GM20000 (cell line): ENCODE measurements at places on chromosomes 3 and 15.

GRCh38 chr3:154458560-154458959, 28.6 kb upstream of the GPR149 start:
- no peak for DNase-seq

DNA sequence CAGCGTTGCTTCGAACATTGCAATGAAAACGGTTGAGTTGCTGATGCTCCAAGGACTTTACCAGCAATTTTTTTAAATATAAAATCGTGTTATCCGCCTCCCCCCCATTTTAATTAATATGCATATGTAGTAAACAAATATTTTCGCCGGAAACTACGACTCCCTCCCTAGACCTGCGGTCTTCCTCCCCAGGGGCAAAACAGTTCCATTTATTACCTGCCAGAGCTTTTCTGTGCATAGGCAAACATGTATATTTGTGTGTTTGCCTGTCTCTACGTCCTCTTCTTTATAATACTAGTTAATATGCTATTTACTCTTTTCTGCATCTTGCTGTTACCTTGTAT, 593 bp upstream of the RSL24D1 start:
- no peak for DNase-seq

- DNase-seq, result no peak
Measured at GRCh38 chr15:51576911-51577500, 45.6 kb downstream of the DMXL2 start.

DNA sequence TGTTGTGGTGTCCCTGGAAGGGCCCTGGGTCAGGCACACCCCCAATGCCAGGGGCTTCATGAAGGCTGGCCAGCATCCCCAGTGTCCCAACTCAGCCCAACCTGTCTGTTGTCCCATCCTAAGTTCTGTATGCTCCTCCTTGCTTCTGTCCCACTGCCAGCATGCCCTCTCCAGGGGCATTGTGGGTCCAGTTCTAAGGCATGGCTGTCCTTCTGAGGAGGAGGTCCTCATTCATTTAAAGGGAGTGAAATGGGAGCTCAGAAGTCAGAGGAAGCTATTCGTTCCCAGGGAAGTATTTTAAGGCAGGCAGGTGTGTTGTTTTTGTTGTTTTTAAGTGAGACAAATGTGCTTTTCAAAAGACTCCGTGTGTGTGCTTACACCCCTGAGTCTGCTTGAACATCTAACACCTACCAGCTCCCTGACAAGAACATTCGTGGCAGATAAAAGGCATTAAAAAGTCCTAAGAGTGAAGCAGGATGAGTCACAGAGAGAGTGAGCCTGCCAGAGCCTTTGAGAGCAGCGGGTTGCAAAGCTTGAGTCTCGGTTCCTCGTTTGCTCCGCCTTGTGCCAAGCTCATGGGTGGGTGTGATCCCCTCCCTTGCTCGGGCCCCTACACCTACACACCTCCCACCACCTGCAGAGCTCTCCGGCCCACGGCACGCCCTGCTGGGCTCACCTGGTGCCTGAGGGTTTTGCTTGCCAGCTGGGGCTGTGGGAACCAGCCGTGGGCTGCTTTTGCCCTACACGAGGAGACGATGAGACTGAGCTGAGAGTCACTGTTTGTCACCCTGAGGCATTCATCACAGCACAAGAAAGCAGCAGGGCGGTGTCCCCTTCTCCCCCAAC, 183.4 kb upstream of the TOPAZ1 start:
- DNase-seq, result peak; percentile 70

- no peak for DNase-seq
Measured at GRCh38 chr3:40908612-40909011, 290.7 kb upstream of the CTNNB1 start.

- peak; percentile 84 for DNase-seq
Measured at GRCh38 chr15:101489237-101489598, 289 bp downstream of the PCSK6 start.

GRCh38 chr3:40137591-40138295, 171.8 kb upstream of the EIF1B start:
- DNase-seq, result no peak

DNA sequence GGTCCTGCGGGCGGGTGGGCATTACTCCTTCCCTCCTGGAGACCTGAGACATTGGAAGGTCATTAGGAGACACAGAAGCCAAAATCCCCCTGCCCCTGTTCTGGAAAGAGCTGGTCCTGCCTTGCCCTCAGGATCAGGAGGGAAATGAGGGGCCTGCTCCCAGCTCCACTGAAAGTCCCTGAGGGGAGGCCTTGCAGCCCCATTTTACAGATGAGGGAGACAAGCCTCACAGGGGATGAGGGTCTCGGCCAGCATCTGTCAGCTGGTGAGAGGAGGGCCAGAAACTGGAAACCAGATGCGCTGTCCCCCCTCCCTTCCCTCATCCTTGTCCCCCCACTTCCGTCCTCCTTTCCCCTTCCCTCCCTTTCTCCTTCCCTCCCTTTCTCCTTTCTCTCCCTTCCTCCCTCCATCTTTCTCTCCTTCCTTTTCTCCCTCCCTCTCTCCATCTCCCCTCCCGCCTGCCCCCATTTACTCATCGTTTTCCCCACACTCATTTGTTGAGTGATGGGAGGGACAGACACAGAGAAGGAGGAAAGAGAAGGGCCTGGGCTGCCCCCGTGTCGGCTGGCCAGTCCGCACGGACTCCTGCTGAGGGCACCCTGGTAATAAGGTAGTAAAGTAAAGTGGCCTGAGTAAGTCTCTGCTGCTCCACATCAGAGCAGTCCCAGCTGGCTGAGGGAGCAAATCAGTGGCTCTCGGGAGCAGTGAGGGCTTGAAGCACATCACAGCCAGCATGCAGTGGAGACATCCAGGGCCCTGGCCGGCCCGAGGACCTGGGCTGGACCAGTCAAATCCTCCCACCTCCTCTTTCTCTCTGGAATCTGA, 112.4 kb upstream of the ALDH1A3 start:
- peak; percentile 4 for DNase-seq

DNA sequence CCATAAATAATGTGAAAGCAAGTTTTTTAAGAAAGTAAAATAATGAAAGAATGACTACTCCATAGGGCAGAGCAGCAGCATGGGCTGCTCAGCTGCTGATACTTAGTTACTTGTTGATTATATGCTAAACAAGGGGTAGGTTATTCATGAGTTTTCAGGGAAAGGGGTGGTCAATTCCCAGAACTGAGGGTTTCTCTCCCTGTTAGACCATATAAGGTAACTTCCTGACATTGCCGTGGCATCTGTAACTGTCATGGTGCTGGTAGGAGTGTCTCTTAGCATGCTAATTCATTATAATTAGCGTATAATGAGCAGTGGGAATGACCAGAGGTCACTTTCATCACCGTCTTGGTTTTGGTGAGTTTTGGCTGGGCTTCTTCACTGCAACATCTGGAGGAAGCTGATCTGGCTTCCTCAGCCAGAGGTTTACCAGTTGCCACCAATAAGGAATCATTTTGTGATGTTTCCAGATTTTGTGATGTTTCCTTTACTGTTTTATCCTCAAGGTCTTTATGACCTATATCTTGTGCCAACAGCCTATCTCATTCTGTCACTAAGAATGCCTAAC, 121.8 kb upstream of the CHL1 start:
- no peak for DNase-seq

- no peak for DNase-seq
Measured at GRCh38 chr15:81326466-81327212, 2.7 kb upstream of the STARD5 start.

GRCh38 chr3:36258421-36258820, 121.9 kb upstream of the STAC start:
- no peak for DNase-seq

- DNase-seq, result no peak
Measured at GRCh38 chr15:100930306-100930848, 11.2 kb downstream of the LRRK1 start.

GRCh38 chr15:41828807-41829141, 882 bp downstream of the JMJD7 start:
- DNase-seq, result no peak

DNA sequence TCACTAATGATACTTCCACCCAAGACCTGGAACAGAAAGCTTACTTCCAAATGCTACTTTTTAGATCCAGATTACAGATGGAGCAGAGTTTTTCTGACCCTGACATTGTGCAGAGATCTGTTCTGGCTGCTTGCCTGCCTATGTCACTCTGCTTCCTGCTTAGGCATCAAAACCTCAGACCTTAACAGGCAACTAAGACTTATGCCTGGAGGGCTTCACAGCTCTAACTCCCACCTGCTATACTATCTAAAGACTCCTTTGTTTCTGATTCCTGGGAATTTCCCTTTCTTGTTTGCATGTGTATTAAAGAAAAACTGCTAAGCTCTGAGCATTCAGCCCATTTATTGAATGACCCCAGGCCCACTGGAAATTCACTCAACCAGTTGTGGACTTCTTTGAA, 157.4 kb upstream of the NPHP3 start:
- no peak for DNase-seq

DNA sequence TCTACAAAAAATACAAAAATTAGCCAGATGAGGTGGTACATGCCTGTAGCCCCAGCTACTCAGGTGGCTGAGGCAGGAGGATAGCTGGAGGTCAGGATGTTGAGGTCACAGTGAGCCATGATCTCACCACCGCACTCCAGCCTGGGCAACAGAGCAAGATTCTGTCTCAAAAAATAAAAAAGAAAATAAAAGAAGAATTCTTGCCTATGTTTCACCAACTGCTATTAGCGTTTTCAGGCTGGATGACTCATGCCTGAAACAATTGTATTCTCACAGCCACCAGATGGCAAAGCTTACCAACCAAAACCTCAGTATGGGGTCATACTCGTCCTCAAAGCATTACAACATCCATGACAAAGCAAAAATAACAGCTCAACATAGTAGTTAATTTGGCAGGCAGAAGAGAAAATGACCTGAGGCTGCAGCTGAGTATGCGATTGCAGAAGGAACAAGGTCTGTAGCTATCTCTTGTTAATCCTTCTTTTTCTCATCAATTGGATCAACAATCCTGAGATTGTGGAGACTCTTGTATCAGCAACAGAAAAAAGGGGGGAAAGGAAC, 52.2 kb downstream of the TP53BP1 start:
- DNase-seq, result peak; percentile 44

DNA sequence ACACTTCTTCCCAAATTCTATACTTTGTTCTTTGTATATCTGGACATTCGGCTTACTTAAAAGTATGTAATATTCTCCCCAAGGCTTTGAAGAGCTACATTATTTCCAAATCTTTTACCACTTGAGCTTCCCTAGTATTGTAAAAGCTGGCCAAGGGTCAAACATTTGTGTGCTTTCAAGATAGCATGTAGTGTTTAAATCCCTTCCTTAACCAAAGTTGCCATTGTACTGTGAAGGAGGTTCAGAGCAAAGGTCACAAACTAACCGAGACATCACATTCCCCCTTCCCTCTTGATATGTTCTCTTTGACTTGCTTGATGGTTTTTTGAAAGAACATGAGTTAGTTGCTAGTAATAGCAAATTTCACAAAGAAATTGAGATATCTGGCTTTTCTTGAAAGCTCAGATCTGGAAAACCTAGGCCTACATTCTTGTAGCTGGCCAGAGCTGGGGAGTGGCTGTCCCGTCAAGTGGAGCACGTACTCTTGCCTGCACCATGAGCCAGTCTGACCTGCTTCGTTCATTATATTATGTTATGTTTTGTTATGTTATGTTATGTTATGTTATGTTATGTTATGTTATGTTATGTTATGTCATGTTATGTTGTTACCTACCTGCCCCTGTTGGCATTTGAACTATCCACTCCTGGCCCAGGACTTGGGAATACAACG, 60.2 kb downstream of the FILIP1L start:
- DNase-seq, result no peak

DNA sequence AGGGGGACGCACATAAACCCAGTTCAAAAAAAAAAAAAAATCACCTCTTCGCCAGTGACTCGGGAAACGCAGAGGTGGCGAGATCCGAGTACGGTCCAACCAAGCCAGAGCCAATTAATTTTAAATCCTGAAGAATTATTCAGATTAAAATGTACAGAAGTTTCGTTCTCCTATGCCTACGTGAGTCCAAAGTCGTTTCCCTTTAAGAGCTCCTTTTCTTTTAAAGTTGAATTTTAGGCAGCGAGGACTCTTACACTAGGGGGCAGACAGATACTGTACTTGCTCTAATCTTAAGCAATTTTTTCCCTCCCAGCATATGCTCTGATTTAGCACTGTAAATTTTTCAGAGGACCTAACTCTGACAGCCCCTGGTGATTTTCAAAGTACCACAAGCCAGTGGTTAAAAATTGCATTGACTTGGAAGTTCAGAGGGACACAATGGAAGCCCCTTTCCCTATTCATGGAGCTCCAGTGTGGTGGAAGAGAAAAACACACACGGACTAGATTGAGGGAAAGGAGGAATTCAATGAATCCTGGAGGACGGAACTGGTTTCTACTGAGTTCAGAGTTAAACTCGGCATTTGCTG, 3.3 kb upstream of the NR2F2 start:
- peak; percentile 59 for DNase-seq

DNA sequence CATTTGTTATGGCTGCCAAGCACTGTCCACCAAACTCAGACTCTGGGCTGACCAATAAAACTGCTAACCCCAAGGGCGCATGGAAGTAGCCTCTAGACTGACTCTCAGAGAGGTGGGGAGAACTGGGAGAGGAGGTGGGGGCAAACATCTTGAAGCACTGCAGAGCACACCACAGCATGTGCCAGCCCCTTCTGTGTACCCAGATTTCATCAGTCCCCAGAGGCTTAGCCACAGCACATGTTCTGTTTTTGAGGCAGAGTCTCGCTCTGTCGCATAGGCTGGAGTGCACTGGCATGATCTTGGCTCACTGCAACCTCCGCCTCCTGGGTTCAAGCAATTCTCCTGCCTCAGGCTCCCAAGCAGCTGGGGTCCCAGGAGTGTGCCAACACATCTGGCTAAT, 119.5 kb upstream of the SPATA12 start:
- no peak for DNase-seq

GRCh38 chr3:50157827-50158529, 2.9 kb downstream of the SEMA3F start:
- DNase-seq, result no peak

- DNase-seq, result peak; percentile 7
Measured at GRCh38 chr3:106242781-106243180, 374.0 kb upstream of the CBLB start.

DNA sequence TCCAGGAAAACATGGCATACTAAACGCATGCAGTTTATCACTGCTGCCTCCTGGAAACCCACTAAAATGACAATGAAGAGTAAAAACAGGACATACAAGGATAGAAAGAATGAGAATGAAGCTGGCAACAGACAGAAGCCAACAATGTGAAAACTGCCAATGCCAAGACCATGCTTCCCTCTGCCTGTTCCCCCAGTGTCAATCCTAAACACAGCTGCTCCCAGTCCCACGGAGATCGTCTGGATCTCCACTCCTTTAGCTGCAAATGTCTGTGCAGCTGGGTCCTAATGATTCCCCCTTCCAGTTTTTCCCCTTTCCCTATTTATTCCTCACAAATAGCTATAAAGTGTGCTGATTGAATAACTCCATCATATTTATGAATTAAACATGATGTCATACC, 16.1 kb downstream of the LEO1 start:
- no peak for DNase-seq

GRCh38 chr3:184022323-184022722, 4.6 kb upstream of the ABCC5 start:
- DNase-seq, result no peak

DNA sequence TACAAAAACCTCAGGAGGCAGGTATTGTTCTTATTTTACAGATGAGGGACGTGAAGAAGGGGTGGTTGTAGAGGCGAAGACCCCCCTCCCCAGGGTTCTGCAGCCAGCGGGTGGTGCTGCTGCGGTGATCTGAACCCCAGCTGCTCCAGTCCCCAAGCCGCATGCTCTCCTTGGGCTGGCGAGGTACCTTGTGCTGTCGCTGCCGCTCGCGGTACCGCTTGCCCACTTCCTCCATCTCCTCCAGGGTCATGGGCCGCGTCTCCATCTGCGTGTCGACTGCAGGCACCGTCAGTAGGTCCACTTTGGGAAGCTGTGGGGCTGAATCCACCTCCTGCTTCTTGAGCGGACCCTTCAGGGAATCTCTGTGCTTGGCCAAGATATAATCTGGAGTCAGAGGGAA, 17.5 kb downstream of the EFCAB12 start:
- no peak for DNase-seq

- DNase-seq, result no peak
Measured at GRCh38 chr3:34102288-34102687, 303.9 kb downstream of the PDCD6IP start.
